Mesenchymal stem cell (in vitro differentiated cells and primary cell): ENCODE measurements at places on chromosomes 3 and 15.
A peak's percentile ranks its signal among the peaks of the same experiment; 100 is the strongest.

GRCh38 chr3:173439004-173439403, 41.5 kb downstream of the NLGN1 start:
- H3K4me3 ChIP-seq = no peak overlapping the region
- H3K27me3 ChIP-seq = no peaks in the 10 kb centered on the region
- H3K36me3 ChIP-seq = no peaks in the 10 kb centered on the region
- H3K4me1 ChIP-seq = no peaks in the 10 kb centered on the region

DNA sequence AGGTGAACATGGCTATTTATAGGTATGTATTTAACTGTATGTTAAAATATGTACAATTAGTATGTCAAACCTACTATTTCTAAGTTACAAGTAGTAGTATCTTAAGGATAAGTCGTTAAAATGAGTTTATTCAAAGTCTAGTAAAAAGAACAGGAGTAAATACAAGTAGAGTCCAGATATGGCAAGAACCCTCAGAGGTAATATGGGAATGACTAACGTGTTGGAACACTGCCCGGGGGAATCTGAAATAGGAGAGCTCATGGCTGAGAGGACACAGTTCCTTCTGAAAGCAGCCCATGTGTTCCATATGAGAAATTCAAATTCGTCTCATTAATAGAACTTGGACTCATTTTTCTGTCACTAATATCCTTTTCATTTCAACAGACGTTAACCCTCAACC, 158.8 kb downstream of the CLSTN2 start:
- no peaks in the 10 kb centered on the region for H3K27me3 ChIP-seq
- peaks cover 7% of the 10 kb centered on the region for H3K4me1 ChIP-seq
- no peaks in the 10 kb centered on the region for H3K36me3 ChIP-seq
- DNase-seq = no peak

DNA sequence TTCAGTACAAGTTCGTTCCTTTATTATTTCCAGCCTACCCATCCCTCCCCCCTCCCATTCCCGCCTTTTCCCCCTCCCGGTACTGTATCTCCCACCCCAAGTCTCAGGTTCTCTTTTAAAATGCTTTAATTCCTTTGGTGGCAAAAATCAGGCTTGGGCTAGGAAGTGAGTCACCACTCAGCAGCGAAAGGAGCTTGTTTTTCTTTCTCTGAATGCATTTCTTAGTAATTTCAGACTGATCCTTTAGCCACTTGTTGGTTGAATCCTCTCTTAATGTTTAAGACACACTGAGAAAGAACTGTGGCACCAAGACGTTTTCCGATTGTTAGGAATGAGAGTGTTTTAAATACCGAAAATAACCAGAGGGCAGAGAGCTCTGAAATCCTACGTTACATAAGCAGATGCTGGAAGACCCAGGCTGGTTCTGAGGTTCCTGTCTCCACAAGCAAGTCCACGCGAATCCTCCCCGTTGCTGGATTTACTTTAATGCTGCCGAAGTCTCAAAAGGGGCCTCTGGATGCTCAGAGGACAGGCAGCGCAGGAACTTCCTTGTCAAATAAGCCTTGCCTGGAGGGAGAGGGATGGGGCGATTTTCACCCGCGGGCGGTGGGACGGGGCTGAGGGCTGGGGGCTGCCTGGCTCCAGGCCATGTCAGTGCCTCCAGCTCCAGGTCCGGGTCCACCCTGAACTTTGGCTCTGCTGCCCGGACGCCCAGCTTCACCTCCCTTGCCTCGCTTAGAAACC, 854 bp upstream of the COL8A1 start:
- H3K27ac ChIP-seq = peak overlapping the region; percentile 100

DNA sequence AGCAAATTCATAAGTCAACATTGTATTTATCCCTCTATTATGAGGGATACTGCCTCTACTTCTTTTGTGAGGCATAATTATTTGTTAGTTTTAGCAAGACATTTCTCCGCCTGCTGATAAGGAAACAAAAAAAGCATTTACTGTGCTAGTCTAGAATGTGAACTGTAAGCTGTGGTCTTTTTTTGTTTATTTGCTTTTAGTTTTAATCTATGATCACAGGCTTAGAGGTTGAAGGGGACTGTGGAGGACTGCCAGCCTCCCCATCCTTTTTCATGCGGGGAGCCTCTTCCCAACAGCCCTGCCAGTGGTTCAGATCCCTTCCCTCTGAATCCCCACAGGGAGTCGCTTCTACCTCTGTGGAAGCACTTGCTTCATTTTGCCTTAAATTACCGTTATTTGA, 331.0 kb upstream of the ROPN1 start:
- H3K36me3 ChIP-seq = no peaks in the 10 kb centered on the region
- no peak overlapping the region for H3K4me3 ChIP-seq
- H3K27me3 ChIP-seq = peaks cover 4% of the 10 kb centered on the region
- H3K27ac ChIP-seq = no peak overlapping the region

GRCh38 chr3:62100282-62100989, 272.9 kb downstream of the FEZF2 start:
- no peak overlapping the region for H3K4me3 ChIP-seq
- H3K36me3 ChIP-seq = no peaks in the 10 kb centered on the region
- no peaks in the 10 kb centered on the region for H3K4me1 ChIP-seq
- DNase-seq = no peak
- no peak overlapping the region for H3K27ac ChIP-seq

- H3K36me3 ChIP-seq = no peaks in the 10 kb centered on the region
- H3K27me3 ChIP-seq = peaks cover 2% of the 10 kb centered on the region
- DNase-seq = peak; percentile 9
- H3K27ac ChIP-seq = no peak overlapping the region
These were observed 18.9 kb upstream of the RPL29 start for GRCh38 chr3:52014613-52015012.

DNA sequence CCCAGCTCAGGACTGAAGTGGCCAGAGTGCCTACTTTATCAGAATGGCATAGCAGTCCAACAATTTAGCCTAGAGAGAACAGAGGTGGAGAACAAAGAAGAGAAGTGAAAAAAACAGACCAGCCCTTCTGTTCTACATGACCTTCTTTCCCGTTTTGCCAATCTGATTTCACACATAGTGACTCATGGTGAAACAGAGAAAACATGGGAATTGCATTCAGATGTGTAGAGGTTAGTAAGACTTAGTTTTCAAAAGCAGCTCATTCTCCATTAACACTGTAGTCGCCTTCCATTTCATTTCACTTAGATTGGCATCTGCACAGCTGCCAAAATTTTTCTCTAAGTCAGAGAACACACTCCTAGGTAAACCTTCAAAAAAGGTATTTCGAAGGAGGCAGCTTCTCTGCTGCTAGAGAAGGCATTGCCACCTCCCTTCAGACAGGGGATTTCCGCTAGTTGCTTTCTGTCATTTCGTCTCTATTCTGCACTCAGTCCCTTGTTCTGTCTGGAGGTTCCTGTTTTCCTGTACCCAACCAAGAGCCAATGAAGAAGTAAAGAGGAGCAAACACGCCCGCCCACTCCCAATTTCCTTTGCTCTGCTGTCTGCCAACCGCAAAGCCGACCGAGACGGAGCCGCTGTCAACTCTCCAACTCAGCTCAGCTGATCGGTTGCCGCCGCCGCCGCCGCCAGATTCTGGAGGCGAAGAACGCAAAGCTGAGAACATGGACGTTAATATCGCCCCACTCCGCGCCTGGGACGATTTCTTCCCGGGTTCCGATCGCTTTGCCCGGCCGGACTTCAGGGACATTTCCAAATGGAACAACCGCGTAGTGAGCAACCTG, at the start of gene ARL6IP5:
Gene ARL6IP5 (plus strand): TSS at position 612 of the 842 bp plus-strand sequence. CDS start 111 bp downstream, at position 723.
- H3K36me3 ChIP-seq = no peaks in the 10 kb centered on the region
- peaks cover 16% of the 10 kb centered on the region for H3K4me1 ChIP-seq
- DNase-seq = peak; percentile 93
- H3K27me3 ChIP-seq = no peaks in the 10 kb centered on the region
- peak within 1 kb of the TSS; percentile 94 for H3K4me3 ChIP-seq
- peak within 1 kb of the TSS; percentile 90 for H3K27ac ChIP-seq

DNA sequence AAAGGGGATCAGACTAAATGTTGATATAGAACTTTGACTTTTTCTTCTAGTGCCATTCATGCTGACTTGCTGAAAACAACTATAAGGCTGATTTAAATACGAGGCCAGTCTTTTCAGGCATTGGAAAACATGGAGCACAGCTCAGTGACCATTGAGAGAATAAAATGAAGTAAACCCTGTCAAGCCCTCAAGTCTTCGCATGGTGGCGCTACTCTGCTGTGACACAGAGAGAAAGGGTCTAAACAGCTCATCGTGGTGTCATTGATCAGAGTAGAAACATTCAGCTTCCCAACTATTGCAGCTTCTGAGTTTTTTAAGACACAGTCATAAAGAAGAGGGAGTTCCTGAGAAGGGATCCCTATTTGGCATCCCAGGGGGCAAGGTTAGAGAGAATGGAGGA, 716.2 kb downstream of the DIPK2A start:
- no peaks in the 10 kb centered on the region for H3K36me3 ChIP-seq
- no peaks in the 10 kb centered on the region for H3K27me3 ChIP-seq
- no peak overlapping the region for H3K27ac ChIP-seq
- no peak for DNase-seq
- no peaks in the 10 kb centered on the region for H3K4me1 ChIP-seq
- H3K4me3 ChIP-seq = no peak overlapping the region

DNA sequence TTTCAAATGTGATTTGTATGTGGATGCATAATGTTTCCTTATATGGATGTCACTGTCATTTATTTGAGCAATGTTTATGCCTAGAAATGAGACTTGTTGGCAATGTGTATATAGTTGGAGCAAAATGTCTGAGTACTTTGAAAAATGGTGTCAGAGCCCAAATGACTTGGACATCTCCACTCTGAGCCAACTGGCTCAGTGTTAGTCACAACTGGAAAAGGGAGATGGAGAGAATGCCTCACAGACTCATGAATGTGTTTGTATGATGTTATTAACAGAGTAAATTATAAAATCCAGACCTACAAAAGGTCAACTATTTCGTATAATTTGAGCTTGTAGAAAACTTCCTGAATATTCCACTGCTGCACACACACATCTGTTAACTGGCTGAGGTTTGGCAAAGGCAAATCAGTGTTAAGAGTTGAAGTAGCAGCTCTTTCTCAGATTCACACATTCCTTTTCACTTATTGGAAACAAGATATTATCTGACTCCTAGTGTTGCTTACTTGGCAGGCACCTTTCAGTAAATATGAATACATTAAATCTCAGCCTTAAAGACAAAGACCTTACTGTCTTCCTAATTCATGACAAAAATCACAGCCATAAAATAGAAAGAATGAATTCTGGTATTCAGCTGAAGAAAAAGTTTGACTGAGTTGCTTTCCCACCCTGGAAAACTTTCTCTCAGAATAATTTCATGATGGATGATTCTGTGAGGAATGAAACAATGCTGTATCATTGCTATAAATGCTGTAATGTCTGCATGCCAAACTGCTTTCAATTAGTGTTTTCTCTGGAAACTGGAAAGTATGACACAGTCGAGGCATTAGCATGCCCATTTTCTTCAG, 27.0 kb downstream of the ADIPOQ start:
- no peak for DNase-seq
- no peaks in the 10 kb centered on the region for H3K36me3 ChIP-seq
- H3K4me1 ChIP-seq = no peaks in the 10 kb centered on the region
- H3K4me3 ChIP-seq = no peak overlapping the region
- H3K27ac ChIP-seq = no peak overlapping the region

GRCh38 chr15:87735522-87735921, 521.0 kb downstream of the NTRK3 start:
- DNase-seq = no peak
- H3K27me3 ChIP-seq = peaks cover 26% of the 10 kb centered on the region
- no peaks in the 10 kb centered on the region for H3K36me3 ChIP-seq
- no peak overlapping the region for H3K27ac ChIP-seq
- peaks cover 3% of the 10 kb centered on the region for H3K4me1 ChIP-seq
- no peak overlapping the region for H3K4me3 ChIP-seq

DNA sequence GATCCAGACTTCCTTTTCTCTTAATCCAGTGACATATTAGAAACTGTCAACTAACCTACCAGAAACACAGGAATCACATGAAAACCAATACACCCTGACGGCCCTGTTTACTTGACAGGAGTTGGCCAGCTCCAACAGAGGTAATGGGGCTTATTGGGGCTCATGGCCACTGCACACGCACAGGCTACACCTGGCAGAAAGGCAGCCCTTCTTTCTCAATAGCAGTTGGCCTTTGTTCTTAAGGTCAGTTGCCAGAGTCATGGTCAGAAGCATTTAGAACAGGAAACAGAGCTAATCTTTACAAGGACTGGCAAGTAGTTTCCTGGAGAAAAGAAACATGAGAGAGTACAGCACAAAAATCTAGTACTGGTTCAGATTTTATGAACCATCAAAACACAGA, 181.8 kb downstream of the MAGI1 start:
- H3K4me1 ChIP-seq = peaks cover 4% of the 10 kb centered on the region
- no peaks in the 10 kb centered on the region for H3K27me3 ChIP-seq
- H3K27ac ChIP-seq = no peak overlapping the region
- H3K4me3 ChIP-seq = no peak overlapping the region
- H3K36me3 ChIP-seq = no peaks in the 10 kb centered on the region

GRCh38 chr15:40312370-40313158, 4.8 kb upstream of the PLCB2 start:
- no peak overlapping the region for H3K4me3 ChIP-seq
- H3K4me1 ChIP-seq = peaks cover 16% of the 10 kb centered on the region
- DNase-seq = no peak
- H3K36me3 ChIP-seq = no peaks in the 10 kb centered on the region
- no peak overlapping the region for H3K27ac ChIP-seq

DNA sequence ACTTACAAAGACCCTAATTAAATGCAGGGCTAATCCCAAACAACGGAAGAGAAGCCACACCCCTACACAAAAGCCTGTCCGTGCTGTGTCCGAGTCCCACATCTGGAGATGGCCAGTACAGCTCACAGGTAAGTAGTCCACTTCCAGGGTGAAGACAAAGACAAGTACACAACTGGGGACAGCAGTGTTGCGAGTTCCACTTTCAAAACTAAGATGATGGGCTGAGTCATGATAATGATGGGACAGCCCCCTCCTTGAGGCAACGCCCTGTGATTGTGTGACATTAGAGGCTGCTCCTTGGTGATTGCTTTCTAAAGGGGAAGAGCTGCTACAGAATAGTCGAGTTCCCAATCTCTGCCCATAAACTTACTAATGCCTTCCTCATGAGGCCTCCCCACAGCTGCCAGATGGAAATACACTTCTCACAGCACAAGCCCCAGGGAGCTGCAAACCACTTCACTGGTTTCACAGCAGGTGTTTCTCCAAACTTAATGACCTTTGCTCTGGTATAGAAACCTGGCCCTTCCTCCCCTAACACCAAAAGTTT, 27.6 kb downstream of the RFT1 start:
- no peaks in the 10 kb centered on the region for H3K27me3 ChIP-seq
- H3K36me3 ChIP-seq = peaks cover 71% of the 10 kb centered on the region
- H3K4me3 ChIP-seq = no peak overlapping the region
- peaks cover 18% of the 10 kb centered on the region for H3K4me1 ChIP-seq
- peak overlapping the region; percentile 10 for H3K27ac ChIP-seq

GRCh38 chr15:33433821-33434220, 123.1 kb downstream of the RYR3 start:
- H3K4me1 ChIP-seq = no peaks in the 10 kb centered on the region
- H3K4me3 ChIP-seq = no peak overlapping the region
- DNase-seq = no peak
- no peak overlapping the region for H3K27ac ChIP-seq
- H3K27me3 ChIP-seq = peaks cover 23% of the 10 kb centered on the region
- H3K36me3 ChIP-seq = no peaks in the 10 kb centered on the region

DNA sequence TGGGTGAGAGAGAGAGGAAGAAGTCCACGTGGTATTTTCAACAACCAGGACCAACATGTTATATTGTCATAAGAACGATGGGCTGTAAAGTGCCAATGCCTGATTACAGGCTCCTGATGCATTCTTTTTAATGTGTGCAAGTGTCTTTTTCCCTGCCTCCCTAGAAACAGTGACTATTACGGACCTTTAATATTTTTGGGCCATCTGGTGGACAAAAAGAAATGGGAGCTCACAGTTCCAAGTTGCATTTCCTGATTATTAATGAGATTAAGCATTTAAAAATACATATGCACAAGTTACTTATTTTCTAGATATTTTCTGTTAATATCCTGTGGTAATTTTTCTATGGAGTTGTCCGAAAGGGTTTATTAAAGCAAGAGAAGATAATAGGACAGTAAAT, 530.2 kb downstream of the NR2F2 start:
- H3K27me3 ChIP-seq = no peaks in the 10 kb centered on the region
- DNase-seq = no peak
- no peaks in the 10 kb centered on the region for H3K4me1 ChIP-seq
- H3K36me3 ChIP-seq = no peaks in the 10 kb centered on the region
